Vagina (tissue), 2 donors: ENCODE measurements at places on chromosomes 4 and X.

- DNase-seq, result no peak
Measured at GRCh38 chrX:44544036-44544435, 1.4 kb upstream of the FUNDC1 start.

- DNase-seq, result no peak
Measured at GRCh38 chrX:17602245-17602644, 135.0 kb upstream of the SCML1 start.

DNA sequence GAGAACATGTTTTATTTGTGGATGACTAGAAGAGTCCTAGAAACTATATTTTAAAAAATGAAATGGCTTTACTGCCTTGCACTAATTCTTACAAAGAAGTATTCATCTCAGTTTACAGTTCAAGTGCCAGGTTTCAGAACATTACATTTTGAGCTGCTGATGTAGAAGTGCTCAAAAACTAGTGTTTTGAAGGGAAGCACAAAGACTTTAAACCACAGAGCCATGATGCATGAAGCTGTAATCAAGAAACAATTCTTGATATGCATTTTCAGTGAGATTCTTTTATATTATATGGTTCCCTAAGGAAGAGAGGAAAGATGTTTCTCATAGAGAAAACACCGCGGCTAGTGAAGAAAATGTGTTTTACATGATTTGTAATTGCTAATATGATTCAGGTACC, 1163.0 kb downstream of the RAPGEF2 start:
- DNase-seq, result no peak

- no peak for DNase-seq
Measured at GRCh38 chr4:65559270-65559669, 111.0 kb downstream of the EPHA5 start.
